ENCODE measurements at places on chromosomes 5 and 9. TPM values are rescaled to one million over a fixed set of nuclear protein-coding genes. Genes with fewer than 3 reads are reported as not detected.

The ARL14EPL gene
- total RNA-seq = 0.19 TPM

The CCNJL gene
- 10.0 TPM for total RNA-seq

The TPPP gene
- total RNA-seq = 5.5 TPM

The ANKRD20A1 gene
- 1.8 TPM for total RNA-seq

The OGN gene
- not detected for total RNA-seq

The IFNA13 gene
- total RNA-seq = not detected

The PLGRKT gene
- total RNA-seq = 23.7 TPM

The BNC2 gene
- total RNA-seq = 4.1 TPM

The ADRB2 gene
- 0.92 TPM for total RNA-seq

The C9 gene
- total RNA-seq = not detected

The ZDHHC11B gene
- 1.5 TPM for total RNA-seq

The ARHGEF39 gene
- total RNA-seq = 16.1 TPM

The IFNK gene
- not detected for total RNA-seq

The IFNA14 gene
- not detected for total RNA-seq

The ZDHHC11 gene
- 12.6 TPM for total RNA-seq

Measured in A549 treated with Mapracorat at 1 μM for 4 hours (cell line).